ENCODE measurements at places on chromosomes 13 and 19.

DNA sequence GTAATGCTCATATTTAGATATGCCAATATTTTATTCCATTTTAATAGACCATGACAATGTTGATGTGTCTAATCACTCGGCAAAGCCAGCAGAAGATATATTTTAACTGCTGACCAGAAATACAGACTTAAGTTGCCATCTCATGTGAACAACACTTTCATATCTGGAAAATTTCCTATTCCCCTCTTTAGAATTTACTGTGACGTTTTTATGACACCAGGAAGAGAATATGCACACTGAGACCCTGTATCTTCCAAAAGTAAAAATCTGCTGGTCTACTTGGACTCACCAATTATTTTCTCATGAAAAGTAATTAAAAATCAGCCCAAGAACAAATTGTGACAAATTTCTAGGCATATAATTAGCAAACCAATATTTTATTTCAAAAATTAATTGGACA, 2.1 kb downstream of the PROSER1 start:
- DNase-seq = no peak

DNA sequence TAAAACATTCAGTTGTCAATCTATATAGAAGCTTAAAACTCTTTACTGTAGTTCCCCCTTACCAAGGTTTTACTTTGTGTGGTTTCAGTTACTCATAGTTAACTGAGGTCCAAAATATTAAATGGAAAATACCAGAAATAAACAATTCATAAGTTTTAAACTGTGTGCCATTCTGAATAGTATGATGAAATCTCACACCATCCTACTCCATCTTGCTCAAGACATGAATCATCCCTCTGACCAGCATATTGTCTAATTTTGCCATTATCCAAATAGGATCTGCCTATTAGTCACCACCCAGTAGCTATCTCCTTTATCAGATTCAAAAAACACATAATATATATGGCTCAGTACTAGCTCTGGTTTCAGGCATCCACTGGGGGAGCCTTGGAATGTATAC, 22.4 kb downstream of the ZNF571 start:
- no peak for DNase-seq

DNA sequence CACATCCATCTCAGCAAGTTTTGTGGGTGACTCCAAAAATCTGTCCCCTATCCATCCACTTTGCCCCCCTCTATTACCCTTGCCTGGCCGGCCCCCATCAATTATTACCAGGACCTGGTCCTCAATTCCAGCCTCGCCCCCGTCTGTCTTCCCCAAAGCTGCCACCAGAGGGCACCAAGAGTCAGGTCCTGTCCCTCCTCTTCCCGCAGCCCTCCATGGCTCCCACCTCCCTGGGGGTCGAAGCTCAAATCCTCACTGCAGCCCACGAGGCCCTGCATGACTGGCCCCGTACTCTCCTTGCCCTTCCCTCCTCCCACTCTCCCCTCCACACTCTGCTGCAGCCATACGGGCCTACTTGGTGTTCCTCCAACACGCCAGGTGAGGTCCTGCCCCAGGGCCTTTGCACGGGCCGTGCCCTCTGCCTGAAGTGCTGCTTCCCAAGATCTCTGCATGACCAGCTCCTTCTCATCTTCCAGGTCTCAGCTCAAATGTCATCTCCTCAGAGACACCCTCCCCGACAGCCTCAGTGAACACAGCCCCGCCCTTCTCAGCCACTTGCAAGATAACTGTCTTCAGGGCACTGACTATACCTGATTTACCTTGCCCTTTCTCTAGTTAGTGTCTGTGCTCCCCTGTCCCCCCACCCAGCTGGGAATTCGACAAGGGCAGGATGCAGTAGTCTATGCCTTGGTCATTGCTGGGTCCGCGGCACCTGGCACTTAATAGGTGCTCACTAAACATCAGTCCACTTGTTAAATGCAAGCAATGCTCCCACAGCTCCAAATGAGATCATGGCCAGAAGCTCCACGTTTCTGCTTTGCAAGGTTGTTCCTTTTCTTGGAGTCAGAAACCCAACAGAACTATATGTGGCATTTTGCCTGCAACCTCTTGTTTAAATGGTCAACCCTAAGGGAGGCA, 16.8 kb upstream of the SEMA6B start:
- peak; percentile 62 for DNase-seq

DNA sequence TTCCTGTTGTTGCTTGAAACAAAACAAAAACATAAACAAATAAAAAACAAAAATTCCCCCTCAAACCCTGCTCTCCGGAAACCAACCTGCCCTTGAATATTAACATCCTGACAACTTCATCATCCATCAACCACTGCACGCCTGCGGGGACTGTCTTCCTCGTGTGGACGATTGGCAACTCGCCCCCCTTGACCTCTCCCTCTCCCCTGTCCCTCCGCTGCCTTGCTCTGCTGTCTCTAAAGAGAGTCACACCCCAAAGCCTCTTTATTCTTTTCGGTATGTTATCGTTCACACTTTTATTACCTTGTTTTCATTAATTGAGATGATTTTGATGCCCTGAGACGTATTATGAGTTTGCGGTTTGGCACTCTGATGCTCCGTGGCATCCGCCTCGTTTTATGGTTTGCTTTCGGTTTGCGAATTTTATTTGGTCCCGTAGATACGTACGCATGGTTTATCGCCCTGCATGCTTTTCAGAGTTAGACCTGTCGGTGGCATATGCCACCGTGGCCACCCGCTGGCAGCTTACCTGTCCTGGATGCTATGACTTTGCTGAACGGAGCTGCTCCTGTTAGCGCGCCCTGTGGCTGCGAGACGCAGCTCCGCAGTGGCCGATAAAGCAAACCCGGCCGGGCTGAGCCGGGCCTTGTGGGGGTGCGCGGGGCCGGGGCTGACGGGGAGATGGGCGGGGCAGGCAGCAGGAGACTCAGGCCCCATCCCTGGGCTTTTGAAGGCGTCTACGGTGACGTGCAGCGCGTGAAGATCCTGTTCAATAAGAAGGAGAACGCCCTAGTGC, 10.6 kb downstream of the PTBP1 start:
- peak; percentile 32 for DNase-seq

- DNase-seq = no peak
These were observed 35.0 kb upstream of the PNMA8B start for GRCh38 chr19:46530636-46531035.

- no peak for DNase-seq
These were observed 8.9 kb downstream of the CIC start for GRCh38 chr19:42277821-42278451.

GRCh38 chr19:13014101-13014920, 19.0 kb downstream of the NFIX start:
- DNase-seq = no peak
